ENCODE measurements at places on chromosomes 2 and 18. TPM values are rescaled to one million over a fixed set of nuclear protein-coding genes. Genes with fewer than 3 reads are reported as not detected.

GRCh38 chr2:74789271-74789670 lies 44.7 kb upstream of the HK2 start:
- no peak for DNase-seq

DNA sequence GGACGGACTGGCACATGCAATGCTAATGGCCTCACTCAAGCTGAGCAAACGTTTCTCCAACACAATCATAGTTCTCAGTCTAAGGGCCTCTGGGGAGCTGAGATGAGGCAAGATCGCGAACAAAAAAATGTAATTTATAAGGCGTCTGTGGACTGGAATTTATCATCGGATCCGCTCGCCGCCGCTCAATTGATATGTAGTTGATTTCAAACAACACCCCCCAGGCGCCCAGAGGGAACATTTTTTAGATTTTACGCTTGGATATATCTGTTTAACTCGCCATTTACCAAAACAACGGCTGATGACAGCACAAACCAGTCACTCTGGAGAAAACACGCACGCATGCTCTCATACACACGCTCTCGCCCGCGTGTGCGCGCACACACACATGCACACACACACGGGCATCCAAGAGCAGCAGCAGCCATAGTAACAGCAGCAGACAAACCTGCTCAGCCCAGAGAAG lies 335.8 kb downstream of the SMAD2 start:
- DNase-seq, result no peak

DNA sequence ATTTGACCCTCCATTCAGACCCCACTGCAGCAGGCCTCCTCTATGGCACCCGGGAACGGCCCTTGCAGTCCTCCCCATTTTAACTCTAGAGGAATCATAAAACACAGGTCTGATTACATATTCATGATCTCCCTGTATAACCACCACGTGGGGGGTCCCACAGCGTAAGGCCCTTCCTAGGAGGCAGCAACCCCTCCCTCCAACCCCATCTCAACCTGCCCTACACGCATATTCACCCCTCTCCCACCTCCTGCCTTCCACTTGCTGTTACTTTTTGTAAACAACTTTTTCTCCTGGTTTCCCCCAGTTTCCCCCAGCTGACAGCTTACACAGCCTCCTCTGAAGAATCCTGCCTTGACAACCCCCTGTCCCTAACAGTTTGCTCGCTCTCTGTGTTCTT lies 85.1 kb upstream of the FOXI3 start:
- no peak for DNase-seq

DNA sequence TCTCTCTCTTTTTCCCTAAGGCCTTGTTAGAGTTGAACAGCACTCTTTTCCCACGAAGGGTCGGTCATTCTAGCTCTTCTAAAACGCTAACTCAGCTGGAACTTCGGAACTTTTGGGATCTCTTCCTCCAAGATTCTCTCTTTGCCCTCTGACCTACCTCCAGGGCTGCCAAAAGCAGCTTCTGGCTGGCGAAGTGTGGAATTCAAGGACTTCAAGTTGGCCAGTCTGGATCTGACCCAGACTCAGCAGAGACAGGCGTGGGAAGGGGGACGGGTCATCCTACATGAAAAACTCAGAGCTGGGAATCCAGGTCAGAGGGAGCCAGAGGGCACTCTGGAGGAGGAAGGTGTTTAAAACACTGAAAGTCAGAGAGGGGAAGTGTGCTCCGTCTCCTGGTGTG lies 305.5 kb upstream of the HDAC4 start:
- DNase-seq, result no peak

DNA sequence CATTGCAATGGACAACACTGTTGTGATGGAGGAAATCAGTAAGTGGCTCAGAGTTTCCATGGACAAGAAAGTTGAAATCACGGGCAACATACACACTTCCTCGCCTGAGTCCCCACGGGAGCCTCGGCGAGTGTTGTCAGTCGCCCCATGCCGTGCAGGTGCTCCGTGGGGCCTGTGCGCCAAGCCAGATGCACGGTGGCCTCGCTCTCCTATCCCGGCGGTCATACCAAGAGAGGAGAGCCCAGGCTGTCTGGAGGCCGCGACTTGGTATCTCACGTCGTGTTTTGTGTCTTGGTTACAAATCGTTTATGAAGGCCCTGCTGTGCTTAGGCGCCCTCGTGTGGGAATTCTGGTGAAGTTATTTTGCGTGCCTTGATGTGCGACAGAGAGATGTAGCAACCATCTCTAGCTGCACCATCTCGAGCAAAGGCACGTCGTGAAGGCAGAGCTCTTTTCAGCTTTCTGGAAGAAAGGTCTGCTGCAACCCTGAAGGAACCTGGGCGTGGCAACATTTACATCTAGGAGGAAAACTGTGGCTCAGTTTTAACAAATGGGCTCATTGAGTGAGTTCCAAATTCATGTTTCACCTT lies 21.8 kb downstream of the ATG4B start:
- peak; percentile 36 for DNase-seq

GRCh38 chr2:69624131-69624530 lies 19.4 kb downstream of the AAK1 start:
- DNase-seq, result no peak

- DNase-seq, result no peak
These were observed 4.3 kb downstream of the ZBTB7C start for GRCh38 chr18:48404716-48405507.

- DNase-seq, result no peak
These were observed 1791.8 kb upstream of the PIK3C3 start for GRCh38 chr18:40163254-40163653.

DNA sequence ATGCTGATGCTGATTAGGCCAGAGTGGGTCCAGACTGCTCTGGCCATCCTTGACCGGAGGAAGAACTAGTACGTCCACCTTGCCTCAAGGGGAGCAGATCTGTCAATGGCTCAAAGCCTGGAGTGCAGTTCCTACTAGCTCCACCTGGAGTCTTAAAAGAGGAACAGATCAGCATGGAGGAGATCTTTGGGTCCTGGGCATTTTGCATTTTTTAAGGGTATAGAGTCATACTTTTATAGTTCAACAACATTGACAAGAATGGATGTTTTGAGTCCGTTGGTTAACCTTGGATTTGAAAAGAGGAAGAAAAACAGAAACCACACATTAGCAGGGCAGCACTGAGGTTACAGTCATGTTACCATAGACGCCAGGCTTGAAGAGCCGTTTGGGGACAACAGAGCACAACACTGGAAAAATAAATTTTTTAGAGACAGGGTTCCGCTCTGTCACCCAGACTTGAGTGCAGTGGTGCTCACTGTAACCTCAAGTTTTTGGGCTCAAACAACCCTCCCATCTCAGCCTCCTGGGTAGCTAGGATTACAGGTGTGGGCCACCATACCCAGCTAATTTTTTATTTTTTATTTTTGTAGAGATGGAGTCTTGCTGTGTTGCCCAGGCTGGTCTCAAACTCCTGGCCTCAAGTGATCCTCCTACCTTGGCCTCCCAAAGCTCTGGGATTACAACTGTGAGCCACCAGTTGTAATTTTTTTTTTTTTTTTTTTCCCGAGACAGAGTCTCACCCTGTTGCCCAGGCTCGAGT lies 78.5 kb downstream of the PRKCE start:
- DNase-seq, result peak; percentile 14

DNA sequence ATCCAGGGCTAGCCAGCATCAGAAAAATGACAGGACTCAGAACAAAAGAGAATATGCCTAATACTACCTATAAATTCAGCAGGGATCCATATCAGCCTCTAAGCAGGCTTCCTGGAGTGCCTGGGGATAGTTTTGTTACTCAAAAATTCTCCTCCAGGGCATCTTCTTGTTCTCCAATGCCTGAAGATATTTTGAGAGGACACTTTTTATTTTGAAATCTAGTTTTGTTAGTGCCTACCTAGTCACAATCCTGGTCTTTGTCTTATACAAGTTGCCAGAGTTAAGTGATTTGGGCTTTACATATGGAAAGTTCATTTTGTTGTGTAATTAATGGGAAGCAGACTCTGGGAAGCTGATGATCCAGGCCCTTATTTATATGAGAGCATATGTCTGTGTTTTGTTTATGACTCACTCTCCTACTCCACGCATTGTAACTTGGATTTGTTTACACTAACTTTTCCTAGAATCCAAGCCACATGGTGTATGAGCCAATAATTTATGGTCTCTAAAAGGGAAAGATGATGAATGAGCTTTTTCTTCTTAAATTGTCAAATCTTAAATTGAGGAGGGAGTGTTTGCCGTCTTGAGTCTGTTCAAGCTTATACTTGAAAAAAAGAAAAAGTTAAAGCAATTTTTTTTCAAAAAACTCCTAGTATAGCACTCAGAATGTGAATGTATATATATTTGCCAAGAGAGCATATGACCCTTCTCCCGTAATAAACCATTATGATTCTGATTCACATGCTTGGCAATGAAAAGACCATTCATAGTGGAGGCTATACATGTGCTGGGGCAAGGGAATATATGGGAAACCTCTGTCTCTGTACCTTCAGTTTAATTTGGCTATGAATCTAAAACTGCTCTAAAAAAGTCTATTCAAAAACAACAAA lies 370.3 kb downstream of the SETBP1 start:
- DNase-seq, result no peak

GRCh38 chr2:172782506-172783164 lies 47.0 kb downstream of the RAPGEF4 start:
- no peak for DNase-seq

DNA sequence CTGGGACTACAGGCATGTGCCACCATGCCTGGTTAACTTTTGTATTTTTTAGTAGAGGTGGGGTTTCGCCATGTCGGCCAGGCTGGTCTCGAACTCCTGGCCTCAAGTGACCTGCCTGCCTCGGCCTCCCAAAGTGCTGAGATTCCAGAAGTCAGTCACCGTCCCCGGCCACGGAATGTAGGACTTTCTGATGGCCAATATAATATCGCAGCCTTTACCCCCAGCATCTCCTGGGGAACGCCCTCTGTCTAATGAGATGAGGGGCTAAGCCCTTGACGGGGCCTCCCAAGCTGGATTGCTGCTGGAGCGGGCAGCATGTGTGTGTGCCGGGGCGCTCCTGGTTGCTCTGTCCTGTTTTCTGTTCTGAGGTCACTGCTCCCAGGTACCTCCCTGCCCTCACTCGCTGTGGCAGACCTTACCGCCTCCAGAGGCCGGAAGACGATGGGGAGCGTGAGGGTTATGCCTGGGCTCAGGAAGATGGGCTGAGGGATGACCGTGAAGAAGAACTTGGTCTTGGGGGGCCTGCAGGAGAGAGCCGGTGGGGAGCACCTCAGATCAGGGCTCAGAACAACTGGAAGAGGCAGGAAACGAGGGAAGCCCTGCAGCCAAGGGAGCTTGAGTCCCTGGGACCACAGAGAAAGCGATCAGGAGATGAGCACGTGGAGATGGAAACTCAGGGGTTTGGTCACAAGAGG lies 9.1 kb downstream of the CFAP65 start:
- no peak for DNase-seq

- DNase-seq, result no peak
These were observed 5.4 kb downstream of the ACTR3 start for GRCh38 chr2:113895301-113895700.

DNA sequence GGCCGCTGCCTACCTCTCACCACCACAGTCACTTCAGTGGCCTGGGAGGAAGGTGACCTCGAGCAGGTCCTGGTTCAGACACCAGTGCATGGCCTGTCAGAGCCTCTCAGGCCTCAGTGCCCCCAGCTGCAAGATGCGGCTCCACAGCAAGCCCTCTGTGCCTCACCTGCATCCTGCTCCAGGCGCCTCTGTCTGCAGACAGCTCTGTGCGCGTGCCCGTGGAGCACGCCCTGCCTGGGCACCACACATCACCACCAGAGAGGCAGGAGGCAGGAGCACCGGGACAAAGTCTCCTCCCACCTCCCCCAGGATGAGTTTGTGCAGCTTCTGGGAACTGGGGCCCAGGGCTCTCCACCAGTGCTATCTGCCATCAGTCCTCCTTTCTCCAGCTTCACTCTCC lies 98.7 kb downstream of the TFCP2L1 start:
- DNase-seq, result no peak

DNA sequence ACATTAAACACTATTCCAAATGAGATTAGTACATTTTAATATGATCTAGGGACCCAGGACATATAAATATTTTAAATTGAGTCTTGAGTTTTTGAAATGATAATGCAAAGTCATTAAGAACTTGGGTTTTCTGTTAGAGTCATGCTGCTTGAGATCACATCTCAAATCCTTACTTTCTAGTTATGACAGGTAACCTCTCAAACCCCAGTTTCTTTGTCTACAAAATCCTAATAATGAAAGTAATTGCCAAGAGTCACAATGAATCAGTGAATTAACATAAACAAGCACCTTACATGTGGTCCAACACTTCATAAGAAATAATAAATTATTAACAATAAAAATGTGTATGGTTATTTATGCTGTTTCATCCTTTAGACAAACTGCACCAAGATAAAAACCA lies 607.6 kb downstream of the LRP1B start:
- no peak for DNase-seq

GRCh38 chr2:26883956-26884355 lies 36.0 kb downstream of the DPYSL5 start:
- DNase-seq, result no peak

GRCh38 chr2:199838399-199838798 lies 12.6 kb downstream of the FTCDNL1 start:
- no peak for DNase-seq

- DNase-seq, result no peak
These were observed 3.4 kb downstream of the WDFY1 start for GRCh38 chr2:223941579-223942277.

DNA sequence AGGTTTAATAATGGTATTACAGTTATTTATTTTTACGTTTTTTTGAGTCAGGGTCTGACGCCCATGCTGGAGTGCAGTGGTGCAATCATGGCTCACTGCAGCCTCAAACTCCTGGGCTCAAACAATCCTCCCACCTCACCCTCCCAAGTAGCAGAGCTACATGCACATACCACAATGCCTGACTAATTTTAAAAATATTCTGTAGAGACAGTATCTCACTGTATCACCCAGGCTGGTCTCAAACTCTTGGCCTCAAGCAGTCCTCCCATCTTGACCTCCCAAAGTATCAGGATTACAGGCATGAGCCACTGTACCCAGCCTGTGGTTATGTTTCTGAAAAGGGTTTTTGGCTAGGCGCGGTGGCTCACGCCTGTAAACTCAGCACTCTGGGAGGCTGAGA lies 120.8 kb downstream of the ESCO1 start:
- DNase-seq, result no peak

PPP1R1C gene
- 2.7 TPM for total RNA-seq

IAH1 gene
- 25.0 TPM for total RNA-seq

UBXN4 gene
- total RNA-seq, result 94.4 TPM

HOXD13 gene
- not detected for total RNA-seq

NT5DC4 gene
- total RNA-seq, result 13.6 TPM

CENPA gene
- total RNA-seq, result 23.4 TPM

CFAP65 gene
- 1.3 TPM for total RNA-seq

DNAJC5G gene
- not detected for total RNA-seq

TMEM198 gene
- total RNA-seq, result 5.9 TPM

FZD7 gene
- total RNA-seq, result 11.3 TPM

TLX2 gene
- not detected for total RNA-seq

CGREF1 gene
- 9.3 TPM for total RNA-seq

BCL2 gene
- total RNA-seq, result 4.0 TPM
